GM19239 (cell line): ENCODE measurements at places on chromosomes 7 and 10.

DNA sequence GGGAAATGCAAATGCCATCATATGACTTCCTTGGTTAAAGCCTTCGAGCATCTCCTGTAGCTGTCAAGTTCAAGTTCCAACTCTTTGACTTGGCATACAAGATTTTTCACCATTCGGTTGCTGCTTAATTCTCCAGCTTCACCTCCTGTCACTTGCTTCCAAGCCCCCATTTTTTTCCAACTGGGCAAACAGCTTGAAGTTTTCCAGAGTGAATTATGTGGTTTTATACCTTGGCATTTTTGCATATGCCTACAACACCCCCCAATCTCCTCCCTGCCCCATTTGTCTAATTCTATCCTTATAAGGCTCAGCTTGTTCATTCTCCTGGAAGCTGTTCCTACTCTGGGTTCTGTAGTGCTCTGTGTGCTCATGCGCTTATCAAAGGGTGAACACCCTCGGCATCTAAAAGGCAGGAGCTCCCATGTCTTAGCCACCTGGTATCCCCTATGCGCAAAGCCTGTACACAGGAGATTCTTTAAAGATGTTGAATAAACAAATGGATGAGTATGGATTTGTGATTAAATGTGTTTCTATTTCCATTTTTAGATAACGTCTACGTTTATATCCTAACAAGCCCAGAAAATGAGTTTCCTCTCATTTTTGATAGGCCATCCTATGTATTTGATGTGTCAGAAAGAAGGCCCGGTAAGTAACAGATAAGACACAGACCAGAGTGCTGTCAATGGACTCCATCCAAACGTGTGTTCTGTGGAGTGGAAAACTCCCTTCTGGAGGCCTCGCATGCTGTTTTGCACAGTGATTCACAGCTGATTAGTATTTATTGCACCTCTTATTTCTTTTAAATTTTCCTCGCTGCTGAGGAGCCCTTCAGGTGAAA lies 52.5 kb downstream of the CDHR3 start:
- DNase-seq, result no peak

DNA sequence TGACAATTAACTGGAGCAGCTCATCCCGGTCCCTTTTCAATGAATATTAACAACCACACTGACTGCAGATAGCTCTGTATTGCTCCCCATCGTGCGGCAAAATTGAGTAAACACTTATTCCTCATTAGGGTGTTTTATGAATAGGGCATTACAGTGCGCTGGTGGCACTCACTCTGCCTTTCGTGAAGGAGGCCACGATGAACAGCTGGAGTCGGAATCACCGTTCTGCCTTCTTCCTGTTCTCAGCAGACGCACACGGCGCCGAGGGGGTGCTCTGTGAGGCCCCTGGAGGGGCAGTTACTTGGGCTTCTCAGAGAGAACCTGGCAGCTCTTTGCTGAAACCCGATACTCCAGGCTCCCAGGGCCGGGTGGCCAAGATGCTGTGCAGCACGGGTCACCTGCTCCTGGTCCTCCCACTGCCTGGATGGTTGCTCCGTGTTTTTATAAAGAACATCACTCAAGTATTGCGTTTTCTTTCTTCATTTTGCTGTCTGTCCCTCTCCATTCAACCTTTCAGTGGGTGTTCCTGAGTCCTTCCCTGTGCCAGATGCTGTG lies 241.9 kb downstream of the GLRX3 start:
- no peak for DNase-seq

DNA sequence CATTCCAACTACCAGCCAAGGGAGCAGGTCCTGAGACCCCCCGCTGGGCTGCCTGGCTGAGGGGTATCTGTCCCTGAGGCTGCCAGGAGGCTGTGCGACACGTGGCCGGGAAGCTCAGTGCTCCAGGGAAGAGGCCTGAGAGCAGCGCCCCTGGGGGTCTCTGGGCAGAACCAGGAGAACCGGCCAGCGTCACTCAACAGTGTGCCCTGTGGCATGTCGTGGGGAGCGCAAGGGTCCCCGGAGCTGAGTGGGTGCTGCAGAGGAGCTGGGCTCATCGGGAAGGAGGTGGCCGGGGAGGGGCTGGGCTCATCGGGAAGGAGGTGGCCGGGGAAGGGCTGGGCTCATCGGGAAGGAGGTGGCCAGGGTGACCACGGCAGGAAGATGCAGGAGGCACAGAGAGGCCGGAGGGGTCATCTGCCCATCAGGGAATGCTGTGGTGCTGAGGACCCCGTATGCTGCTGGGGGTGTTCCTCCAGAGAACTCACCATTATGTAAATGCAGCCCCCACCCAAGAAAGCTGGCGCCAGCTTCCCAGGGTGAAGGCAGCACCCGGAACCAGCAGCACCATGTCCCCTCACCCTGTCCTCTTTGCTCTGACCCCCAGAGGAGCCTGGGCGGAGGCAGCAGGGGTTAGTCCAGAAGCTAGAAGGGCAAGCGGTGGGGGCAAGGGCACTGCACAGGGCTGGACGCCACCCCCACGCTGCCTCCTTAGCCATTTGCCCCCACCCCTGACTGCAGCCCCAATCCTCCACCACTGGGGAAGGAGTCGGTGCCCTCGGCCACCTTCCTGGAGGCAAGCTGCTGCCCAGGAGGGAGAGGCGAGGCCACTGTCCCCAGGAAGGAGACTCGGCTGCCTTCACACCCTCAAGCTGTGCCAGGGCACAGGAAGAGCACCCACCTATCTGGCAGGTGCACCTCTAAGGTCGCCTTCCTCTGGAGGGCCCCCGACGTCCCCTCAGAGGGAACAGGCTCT lies 33.3 kb downstream of the CALML3 start:
- DNase-seq, result no peak

DNA sequence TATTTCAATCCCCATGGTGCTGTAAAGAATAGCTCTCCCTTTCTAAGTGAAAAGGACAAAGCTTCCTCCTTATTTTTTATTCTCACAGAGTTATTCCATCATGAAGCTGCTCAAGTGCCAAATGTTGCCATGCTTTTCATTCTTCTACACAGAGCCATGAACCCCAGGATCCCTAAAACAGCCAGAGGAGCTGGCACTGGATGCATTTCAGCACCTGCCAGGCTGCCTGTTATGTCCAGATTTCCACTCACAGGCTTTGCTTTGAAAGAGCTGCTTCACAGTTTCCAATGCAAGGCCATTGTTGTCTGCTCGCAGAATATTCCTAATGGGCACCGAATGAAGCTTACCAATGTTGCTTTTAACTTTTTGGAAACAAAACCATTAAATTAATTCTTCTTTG lies 256.2 kb upstream of the NPSR1 start:
- no peak for DNase-seq

DNA sequence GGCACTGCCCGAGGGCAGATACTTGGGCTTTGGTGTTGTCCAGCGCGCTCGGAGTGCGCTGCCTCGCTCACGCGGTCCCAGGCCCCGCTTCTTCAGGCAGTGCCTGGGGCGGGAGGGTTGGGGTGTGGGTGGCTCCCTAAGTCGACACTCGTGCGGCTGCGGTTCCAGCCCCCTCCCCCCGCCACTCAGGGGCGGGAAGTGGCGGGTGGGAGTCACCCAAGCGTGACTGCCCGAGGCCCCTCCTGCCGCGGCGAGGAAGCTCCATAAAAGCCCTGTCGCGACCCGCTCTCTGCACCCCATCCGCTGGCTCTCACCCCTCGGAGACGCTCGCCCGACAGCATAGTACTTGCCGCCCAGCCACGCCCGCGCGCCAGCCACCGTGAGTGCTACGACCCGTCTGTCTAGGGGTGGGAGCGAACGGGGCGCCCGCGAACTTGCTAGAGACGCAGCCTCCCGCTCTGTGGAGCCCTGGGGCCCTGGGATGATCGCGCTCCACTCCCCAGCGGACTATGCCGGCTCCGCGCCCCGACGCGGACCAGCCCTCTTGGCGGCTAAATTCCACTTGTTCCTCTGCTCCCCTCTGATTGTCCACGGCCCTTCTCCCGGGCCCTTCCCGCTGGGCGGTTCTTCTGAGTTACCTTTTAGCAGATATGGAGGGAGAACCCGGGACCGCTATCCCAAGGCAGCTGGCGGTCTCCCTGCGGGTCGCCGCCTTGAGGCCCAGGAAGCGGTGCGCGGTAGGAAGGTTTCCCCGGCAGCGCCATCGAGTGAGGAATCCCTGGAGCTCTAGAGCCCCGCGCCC lies at the start of gene NPY:
NPY (plus strand) TSS at position 294 of the 802 bp plus-strand sequence. CDS start 1,051 bp downstream, outside the sequence.
- DNase-seq, result no peak

GRCh38 chr10:61987951-61988379 lies 86.5 kb downstream of the ARID5B start:
- peak; percentile 21 for DNase-seq

DNA sequence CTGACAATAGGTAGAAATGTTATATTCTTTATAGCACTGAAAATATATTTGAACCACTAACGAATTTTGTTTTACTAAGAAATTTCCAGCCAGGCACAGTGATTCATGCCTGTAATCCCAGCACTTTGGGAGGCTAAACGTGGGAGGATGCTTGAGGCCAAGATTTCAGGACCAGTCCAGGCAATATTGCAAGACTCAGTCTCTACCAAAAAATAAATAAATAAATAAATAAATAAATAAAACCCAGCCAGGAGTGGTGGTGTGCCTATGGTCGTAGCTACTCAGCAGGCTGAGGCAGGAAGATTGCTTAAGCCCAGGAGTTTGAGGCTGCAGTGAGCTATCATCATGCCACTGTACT lies 39.8 kb downstream of the PIP4K2A start:
- DNase-seq, result no peak

GRCh38 chr7:130893441-130893894 lies 159.5 kb upstream of the KLF14 start:
- DNase-seq, result no peak

DNA sequence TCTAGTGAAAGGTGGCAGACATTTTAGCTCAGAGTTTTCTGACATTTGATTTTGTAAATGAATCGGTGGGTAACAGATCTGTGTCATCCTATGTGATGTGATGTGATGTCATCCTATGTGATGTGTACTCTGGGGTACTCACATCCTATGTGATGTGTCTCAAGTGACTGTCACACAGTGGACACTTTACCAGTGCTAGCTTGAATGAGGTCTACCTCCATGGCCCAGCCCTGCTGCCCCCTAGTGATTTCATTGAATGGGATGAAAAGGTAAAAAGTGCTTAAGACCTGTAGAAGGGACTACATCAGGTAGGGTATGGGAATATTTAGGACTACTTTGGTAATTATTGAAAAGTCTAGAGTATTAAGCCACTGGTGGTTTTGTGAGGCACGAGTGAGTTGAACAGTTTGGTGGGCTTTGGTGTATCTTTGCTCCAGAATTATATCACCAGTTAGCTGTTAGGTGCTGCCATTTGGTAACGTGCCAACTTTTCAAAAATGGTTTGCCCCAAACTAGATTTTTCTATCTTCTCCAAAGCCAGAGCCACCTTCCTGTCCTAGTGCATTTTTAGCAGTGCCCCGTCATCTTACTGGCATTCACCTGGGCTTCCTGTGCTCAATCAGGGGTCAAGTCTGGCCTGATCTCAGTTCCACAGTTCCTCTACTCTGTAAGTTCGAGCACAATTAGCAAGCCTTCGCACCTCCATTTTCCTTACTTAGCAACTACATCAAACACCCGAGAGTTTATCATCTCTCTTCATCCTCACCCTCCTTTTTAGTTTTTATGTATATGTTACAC lies 9.7 kb downstream of the EIF4H start:
- no peak for DNase-seq

GRCh38 chr10:110158051-110159005 lies 49.1 kb upstream of the MXI1 start:
- DNase-seq, result no peak

DNA sequence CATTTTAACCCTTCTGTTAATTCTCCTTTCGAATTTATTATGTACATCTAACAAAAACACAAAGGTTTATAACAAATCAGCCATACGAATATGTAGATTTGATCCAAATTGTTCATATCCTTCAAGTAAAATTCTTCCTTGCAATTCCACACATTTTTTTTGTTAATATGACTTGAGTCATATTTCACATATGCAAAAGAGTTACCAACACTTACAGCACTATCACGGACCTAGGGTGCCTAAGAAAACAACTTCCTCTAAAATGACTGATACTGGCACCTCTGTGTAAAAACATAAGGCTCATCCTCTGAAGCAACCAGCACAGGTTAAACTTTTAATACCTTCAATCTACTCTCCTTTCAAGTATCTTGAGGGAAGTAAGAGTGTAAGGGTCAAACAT lies 451.8 kb downstream of the SEMA3D start:
- no peak for DNase-seq

GRCh38 chr10:49207113-49207512 lies 18.9 kb upstream of the TMEM273 start:
- DNase-seq, result no peak

- no peak for DNase-seq
Observed at GRCh38 chr7:155534691-155535090, 11.7 kb downstream of the CNPY1 start.

DNA sequence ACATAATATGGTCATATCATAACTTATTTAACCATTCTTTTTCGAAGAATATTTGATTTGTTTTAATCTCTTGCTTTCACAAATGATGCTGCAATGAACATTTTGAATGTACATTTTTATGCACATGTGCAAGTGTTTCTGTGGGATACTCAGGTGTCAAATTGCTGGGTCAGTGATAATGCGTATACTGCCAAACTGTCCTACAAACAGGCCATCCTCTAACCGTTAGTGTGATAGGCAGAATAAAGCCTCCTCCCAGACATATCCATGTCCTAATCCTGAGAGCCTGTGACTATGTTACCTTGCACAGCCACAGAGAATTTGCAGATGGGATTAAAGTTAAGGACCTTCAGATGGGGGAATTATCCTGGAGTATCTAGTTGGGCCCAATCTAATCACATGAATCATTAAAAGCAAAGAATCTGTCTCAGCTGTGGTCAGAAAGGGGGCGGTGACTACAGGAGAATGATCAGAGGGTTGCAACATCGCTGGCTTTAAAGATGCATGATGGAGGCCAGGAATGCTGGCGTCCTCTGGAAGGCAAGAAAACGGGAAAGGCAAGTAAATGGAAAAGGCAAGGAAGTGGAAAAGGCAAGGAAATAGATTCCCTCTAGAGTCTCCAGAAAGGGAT lies 46.7 kb downstream of the FZD1 start:
- DNase-seq, result no peak

DNA sequence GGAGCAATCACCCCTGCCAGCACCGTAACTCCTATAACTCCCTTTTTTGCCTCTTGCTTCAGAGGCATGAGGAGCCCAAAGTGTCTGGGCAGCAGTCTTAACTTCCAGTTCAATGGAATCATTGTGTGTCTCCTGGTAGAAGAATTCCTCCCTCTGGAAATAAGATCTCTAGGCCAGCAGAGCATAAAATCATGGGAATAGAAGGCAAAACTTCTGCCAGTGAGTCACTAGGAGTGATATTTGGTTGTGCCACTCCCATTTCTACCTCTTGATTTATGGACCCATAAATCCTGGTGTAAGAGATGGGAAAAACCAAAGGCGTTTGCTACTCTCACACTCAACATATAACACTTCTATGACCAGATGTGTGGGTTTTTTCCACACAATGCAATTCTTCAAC lies 104.9 kb upstream of the FAM180A start:
- DNase-seq, result no peak
